ENCODE measurements at places on chromosomes 16 and 17.

GRCh38 chr16:15701975-15702970, 52.2 kb downstream of the NDE1 start:
- no peak for DNase-seq

DNA sequence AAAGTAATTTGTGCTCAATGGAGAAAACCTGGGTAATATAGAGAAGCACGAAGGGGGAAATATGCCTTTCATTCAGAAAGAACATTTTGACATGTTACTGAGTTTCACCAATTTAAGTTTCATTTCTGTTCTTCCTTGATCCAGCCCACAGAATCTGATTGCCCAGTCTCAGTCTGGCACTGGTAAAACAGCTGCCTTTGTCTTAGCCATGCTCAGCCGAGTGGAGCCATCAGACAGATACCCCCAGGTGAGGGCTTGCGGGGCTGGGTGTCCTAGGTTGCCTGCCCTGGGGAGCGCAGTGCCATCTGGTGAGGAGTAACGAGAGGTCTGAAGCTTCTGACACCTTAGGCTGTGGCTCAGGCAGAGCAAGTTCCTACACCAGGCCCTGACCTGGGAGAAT, 17.7 kb downstream of the DDX19A start:
- no peak for DNase-seq

GRCh38 chr16:68072038-68072695, 13.0 kb upstream of the NFATC3 start:
- DNase-seq = peak; percentile 49

DNA sequence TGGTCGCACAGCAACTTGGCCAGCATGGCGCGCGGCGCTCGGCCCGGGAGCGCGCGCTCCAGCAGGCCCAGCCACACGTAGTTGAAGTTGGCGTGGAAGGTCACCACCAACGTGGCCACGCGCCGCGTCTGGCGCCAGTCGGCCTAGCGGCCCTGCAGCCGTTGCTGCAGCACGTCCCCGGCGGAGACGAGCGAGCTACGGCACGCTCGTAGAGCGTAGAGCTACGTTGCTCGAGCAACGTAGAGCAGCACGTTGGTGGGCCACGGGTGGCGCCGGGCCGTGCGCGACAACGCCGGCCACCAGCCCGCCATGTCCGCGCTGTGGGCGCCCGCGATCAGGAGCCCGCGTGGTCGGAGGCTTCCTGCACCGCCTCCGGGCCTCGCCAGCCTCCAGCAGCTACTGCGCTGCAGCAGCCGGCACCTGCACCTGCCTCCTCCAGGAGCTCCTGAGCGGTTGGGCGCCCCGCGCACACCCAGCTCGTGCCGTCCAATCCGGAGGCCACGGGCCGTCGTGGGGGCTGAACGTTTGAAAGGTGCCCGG, 13.4 kb upstream of the SULT1A1 start:
- DNase-seq = no peak

- no peak for DNase-seq
Observed at GRCh38 chr17:57889892-57890856, 40.3 kb upstream of the MRPS23 start.

DNA sequence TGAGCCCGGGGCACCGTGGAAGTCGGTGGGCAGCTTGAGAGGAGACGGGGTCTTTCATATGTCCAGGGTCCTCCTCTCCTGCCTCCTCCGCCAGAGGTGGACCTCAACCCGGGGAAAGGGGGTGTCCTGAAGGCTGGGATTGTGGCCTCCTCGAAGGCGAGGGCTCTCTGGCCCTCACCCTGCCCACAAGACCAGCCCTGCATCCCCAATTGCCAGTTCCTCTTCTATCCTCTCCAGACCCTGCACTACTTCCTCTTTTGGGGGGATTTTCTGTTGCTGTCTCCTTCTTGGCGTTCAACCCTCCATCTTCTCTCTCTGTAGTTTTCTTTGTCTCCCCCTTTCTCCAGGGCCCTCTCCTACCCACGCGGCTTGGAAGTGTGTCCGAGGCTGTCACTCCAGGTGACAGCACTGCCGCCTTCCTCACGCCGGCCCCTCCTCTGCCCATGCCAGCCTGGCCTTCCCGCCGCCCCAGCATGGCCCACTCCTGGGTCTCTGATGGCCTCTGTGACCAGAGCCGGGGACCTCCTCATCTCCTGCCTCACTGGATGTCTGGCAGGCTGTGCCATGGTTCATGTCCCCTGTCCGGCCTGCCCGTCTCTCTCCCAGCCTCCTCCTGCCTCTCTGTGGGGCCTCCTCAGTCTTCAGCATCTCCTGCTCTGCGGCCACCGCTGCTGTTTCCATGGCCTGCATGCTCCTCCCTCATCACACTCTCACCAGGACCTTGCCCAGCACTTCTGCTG, 2.4 kb upstream of the ITGAX start:
- DNase-seq = no peak

GRCh38 chr17:4375039-4375748, 8.7 kb upstream of the UBE2G1 start:
- DNase-seq = no peak

DNA sequence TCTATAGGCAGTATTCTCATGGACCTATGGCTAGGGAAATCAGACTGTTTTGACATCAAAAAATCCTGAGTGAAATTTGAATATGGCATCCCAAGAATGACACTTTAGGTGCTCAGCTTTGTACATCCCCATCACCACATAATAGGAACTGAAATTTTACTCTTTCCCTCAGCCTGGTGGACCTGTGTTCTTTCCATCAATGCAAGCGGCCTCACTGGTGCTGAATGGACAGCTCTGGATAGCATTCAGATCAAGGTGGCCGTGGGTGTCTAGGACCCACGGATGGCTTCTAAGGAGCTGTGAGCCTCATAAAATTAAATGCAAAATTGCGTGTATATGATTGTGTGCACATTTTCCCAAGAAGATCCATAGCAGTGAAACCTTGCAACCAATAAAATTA, 152.6 kb downstream of the MAP2K6 start:
- DNase-seq = no peak

DNA sequence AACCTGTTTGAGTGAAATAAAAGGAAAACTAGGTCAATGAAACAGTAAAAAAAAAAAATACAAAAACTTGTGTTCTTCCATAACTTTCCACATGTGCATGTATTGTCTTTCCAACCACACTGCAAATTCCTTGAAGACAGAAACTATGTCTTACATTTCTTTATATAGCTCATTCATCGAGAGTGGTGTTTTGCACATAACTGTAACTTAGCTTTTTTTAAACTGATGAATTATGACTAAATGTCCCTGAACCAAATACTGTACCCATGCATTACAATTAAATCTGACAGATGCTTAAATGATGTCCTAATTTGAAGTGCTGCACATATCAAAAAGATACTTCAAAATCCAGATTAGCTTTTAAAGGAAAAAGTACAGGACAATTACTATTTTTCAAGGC, 50.1 kb downstream of the BRIP1 start:
- DNase-seq = no peak
